ENCODE measurements at places on chromosomes 7 and 10.

DNA sequence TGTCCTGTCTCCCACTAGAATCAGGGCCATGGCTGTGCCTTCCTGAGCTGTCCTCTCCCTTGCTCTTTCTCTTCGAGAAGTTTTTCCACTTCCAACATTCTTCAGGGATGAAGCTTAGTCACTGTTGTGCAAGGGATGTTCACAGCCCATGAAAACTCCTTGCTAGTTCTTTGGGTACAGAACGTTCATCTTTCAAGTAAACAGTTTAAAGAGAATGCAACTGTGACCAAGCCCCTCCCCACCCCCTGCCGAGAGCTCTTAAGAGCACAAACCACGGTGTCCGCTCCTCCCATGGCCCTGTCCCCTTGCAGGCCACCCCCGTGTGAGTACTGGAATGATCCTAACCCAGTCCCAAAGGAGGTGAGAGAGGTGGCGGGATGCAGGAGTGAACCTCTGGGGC, 161.1 kb upstream of the RHEB start:
- no peak for DNase-seq

GRCh38 chr10:90125456-90126255, 424.3 kb downstream of the KIF20B start:
- DNase-seq: peak; percentile 50

GRCh38 chr7:90777465-90777864, 181.3 kb downstream of the CDK14 start:
- no peak for DNase-seq

DNA sequence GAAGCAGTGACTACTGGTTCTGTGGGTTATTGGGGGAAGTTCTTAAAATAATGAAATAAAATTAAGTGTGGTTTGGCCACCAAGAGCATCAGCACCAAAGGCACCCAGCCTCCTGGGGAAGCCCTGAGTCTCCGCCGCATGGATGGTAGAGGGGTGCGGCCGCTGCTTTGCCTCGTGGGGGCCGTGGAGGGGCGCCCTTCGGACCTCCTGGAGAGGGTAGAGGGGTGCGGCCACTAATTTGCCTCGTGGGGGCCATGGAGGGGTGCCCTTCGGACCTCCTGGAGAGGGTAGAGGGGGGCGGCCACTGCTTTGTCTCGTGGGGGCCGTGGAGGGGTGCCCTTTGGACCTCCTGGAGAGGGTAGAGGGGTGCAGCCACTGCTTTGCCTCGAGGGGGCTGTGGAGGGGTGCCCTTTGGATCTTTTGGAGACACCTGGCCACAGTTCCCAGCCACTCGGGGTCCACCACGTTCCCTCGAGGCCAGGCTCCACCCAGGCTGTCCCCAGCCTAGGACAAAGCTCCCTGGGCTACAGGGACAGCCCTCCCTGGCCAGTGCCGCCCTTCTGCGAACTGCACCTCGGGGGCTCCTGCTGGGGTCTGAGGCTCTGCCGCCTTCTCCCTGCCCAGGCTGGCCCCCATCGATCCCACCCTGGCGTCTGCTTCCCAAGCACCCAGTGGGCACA, 535.1 kb downstream of the PTPRN2 start:
- no peak for DNase-seq

DNA sequence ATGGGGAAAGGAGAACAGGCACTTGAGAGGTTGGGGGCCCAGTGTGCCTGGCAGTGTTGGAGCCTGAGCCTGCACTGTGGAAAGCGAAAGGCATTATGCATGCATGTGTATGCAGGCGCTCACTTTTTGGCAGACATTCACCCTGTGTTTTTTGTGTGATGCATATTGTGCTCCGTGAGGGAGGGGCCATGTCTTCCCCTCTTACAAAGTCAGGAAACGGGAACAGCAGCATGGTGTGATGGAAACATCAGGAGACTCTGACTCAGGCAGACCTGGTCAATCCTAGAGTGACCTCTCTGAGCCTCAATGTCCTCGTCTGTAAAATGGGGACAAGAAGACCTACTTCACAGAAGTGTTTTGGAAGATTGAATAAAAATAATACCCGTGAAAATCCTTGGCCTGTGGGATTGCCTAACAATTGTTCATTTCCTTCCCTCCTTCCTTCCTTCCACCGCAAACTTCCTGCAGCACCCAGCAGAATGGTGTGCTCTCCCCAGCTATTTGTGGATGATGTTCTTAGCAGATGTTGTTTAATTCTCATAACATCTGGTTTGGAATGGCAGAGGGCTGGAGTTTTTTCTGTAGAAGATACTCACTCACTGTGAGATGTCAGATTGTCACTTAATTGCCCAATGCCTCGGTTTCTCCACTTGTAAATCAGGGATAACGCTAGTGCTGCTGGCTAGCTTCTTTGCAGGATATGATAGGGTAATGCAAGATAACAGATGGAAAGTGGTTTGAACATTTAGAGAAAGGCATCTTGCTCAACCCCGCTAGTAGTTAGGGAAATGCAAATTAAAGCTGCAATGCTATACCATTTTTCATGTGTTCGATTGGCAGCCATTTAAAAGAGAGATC, 39.8 kb downstream of the CDH23 start:
- peak; percentile 43 for DNase-seq

GRCh38 chr7:129367349-129367699, 66.9 kb upstream of the STRIP2 start:
- no peak for DNase-seq

Measured in NCI-H1694 treated with DMSO at 0.1 percent for 48 hours (cell line).